ENCODE measurements at places on chromosomes 6 and 20.
A peak's percentile ranks its signal among the peaks of the same experiment; 100 is the strongest.

- no peak for DNase-seq
Observed at GRCh38 chr20:30484009-30484748, 773.3 kb upstream of the DEFB115 start.

DNA sequence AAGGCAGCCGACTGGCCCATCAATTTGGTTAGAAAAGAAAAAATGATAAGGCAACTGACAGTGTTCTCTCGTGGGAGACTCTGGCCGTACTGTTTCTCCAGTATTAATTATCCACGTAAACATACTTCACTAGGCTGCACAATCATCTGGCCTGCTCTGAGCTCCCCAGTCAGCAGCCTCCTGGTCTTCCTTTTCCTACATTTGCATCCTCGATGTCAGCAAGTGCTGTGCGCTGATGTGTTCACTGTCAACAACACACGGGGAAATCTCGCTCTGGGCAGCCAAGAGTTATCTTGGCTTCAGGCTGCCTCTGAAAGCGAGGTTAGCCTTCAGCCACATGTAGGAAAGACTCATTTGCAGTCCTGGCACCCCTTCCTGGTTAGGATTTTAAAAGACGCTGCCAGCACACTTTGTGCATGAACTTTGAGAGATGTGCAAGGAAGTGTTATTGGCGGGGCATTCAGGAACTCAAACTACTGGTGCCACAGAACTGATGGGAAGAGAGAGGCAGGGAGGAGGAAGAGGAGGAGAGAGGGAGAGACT, 460.5 kb upstream of the ARID1B start:
- no peak for DNase-seq

GRCh38 chr6:170372380-170373325, 66.1 kb downstream of the FAM120B start:
- DNase-seq, result no peak

- no peak for DNase-seq
Observed at GRCh38 chr20:41169791-41170351, 32.5 kb downstream of the PLCG1 start.

GRCh38 chr6:99096170-99096569, 148.4 kb upstream of the FBXL4 start:
- DNase-seq, result no peak

- DNase-seq, result no peak
Observed at GRCh38 chr6:45424451-45424861, 46.7 kb upstream of the SUPT3H start.

GRCh38 chr6:35297601-35298481, at the start of gene DEF6:
TSS of gene DEF6 (plus strand) at chr6:35297818. CDS start at chr6:35297857, 39 bp downstream.
- DNase-seq, result peak; percentile 73
